NCI-H510A (cell line): ENCODE measurements at places on chromosomes 16 and 17.
A peak's percentile ranks its signal among the peaks of the same experiment; 100 is the strongest.

DNA sequence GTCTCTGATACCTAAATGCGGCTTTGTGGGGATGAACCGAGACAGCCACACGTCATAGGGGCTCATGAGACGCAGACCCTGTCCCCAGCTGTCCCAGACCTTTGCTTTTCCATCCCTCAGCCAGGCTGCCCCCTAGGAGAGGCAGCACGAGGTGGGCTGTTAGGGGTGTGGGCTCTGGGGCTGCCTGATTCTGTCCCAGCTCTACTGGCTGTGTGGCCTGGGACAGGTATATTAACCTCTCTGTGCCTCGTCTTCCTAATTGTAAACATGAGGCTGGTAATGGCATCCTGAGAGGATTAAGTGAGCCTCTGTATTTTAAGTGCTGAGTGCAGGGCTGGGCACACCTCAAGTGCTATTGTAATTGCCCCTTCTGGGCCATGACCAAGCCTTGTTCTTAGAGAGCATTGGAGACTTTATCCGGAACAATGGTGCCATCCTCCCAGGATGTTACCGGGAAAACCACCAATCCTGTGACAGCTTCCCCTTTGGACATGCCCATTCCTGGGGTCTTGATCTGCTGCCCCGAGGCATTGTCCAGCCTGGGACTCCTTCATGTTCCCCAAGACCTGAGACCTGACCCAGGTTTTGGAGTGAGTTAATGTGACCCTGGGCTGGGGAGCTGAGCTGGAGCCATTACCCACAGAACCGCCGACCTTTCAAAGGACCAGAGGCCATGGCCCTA, 5.1 kb downstream of the ADGRG1 start:
- DNase-seq, result no peak

DNA sequence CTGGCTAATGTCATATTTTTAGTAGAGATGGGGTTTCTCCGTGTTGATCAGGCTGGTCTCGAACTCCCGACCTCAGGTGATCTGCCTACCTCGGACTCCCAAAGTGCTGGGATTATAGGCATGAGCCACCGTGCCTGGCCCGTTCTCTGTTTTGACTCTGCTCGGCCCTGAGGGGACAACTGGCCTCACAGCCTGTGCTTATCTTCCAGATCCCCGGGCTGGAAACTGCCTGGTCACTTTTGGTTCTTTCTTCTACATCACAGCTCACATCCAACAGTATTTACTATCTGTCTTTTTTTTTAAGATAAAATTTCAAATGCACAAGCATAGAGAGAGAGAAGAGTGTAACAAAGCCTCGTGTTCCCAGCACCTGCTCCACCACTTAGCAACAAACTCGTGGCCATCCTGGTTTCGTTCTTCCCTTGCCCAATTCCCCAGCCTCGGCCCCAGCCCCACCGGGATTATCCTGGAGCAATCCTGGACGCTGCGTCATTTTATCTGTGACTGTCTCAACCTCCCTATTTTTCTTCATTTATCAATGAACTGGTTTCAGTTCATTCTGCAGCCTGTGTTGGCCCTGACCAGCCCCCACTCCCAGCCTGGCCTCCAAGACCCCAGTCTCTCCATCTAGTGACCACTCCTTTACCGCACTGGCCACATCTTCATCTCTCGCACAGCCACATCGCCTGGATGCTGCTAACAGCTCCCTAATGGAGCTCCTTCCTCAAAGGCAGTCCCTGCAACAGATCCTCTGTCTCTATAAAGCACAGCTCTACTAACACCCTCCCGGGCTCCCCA, 21.1 kb downstream of the PIMREG start:
- no peak for DNase-seq

GRCh38 chr16:11010575-11011221, 66.3 kb downstream of the CLEC16A start:
- no peak for DNase-seq

DNA sequence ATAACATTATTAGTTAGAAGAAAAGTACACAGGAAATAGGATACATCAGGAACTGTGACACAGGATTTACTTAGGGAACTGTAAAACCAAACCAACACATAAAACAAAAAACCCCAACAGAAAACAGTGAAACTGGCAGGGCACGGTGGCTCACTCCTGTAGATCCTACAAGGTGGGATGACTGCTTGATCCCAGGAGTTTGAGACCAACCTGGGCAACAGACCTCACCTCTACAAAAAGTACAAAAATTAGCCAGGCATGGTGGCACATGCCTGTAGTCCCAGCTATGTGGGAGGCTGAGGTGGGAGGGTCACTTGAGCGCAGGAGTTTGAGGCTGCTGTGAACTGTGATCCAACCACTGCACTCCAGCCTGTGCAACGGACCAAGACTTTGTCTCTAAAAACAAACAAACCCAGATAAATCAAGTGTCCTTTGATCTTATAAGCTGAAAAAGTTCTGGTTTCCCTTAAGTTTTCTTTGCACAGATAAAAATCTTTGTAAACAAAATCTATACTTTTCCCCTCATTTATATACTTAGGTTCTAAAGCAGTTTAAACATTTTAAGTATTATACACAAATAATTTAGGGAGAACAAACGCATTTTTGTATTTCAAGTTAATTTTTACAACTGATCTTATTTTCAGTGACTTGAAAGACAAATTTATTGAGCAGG, 111.5 kb upstream of the TOB1 start:
- no peak for DNase-seq

DNA sequence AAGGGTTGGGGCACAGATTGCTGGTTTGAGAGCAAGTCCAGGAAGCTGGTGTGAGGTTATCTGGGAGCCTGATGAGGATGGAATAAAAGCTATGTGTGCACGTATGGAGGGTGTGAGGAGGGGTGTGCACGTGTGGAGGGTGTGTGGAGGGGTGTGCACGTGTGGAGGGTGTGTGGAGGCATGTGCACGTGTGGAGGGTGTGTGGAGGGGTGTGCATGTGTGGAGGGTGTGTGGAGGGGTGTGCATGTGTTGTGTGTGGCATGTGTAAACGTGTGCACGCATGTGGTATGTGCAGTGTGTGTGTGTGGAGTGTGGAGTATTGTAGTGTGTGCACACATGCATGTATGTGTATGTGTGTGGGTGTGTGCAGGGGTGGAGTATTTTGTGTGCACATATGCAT, 19.2 kb downstream of the RBFOX3 start:
- DNase-seq, result no peak

- no peak for DNase-seq
Observed at GRCh38 chr17:36105781-36106492, 2.3 kb downstream of the CCL4 start.

DNA sequence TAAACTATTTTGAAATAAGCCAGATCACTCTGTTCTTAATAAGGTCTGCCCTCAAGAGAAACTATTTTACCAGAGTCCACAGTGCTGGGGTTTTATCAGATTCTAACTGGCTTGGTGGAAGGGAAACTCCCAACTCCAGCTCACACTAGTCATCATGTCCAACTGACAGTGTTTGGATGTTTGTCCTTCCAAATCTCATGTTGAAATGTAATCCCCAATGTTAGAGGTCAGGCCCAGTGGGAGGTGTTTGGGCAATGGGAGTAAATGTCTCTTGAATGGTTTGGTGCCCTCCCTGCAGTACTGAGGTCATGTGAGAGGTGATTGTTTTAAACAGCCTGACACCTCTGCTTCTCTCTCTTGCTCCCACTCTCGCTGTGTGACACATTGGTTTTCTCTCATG, 1301.0 kb upstream of the CDH8 start:
- no peak for DNase-seq

DNA sequence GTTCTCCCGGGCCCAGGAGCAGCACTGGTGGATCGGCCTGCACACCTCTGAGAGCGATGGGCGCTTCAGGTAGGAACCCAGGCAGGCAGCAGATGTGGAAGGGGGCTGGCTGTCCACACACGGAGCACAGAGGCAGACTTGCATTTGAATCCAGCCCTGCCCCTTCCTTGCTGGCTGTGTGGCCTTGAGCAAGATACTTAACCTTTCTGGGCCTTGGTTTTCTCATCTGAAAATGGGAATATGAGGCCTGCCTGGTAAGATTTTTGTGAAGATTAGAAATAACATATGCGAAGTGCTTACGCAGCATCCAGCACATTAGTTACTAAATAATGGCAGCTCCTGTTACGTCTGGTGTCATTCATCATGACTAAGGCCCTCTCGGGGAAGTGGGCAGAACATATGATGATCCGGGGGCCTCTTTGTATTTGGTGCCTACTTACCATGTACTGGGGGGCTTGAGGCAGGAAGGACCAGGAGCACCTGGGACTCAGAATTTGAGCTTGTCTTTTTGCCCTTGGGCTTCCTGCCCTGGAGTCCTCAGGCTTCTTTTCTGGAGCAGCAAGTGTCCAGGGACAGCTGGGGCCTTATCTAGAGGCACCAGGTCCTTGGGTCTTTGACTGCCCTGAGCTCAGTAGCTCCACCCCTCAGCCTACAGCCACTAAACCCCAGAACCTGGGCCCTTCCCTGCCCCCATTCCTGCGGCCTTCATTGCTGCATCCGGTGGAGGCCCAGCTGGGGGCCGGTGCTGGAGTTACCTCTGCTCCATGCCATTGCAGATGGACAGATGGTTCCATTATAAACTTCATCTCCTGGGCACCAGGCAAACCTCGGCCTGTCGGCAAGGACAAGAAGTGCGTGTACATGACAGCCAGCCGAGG, 53.8 kb downstream of the MRC2 start:
- DNase-seq, result no peak

DNA sequence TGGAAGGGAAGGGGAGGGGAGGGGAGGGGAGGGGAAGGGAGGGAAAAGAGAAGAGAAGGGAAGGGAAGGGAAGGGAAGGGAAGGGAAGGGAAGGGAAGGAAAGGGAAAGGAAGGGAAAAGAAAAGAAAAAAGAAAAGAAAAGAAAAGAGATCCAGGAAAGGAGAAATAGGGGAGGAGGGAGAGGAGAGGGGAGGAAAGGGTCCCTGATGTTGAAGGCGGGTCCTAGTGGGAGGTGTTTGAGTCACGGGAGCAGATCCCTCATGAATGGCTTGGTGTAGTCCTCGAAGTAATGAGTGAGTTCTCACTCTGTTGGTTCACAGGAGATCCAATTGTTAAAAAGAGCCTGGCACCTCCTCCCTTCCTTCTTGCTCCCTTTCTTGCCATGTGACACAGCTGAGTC, 6.9 kb upstream of the USP31 start:
- no peak for DNase-seq

DNA sequence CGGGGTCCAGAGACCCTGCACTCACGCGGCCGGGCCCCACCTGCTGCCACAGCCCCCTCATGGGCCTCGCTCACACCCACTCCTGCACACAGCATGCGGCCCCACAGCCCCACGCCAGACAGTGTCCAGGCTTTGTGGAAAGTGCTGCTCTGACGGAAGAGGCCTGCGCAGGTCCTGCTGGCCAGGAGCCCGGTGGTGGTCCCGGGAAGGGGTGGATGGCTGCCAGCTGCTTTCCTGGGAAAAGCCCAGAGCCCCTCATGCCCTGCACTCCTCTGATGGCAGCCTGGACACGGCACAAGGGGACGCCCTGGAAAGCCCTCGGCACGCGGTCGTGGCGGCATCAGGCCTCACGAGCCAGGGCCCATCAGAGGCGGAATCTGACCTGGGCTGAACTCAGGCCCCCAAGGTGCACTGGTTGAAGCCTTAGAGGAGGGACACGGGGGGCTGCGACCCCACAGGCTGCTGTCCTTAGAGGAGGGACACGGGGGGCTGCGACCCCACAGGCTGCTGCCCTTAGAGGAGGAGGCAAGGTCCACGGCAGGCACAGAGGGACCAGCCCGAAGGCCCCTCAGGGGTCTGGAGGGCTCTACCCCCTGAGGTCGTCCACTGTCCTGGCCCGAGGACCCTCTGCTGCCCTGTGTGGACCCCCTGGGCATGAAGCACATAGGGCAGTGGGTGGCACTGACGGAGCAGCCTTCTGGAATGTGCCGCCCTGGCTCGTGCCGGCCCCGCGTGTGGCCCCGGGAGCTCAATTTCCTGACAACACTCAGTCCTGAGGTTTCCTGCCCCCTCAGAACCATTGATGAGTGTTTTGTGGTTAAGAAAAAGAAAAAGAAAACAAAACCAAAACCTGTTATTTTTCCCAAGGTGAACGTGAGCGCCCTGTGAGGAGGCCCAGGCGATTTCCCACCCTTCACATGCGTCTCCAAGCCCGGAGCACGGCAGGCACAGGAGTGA, 22.1 kb downstream of the SOX8 start:
- no peak for DNase-seq

- no peak for DNase-seq
Observed at GRCh38 chr17:72193391-72194106, 72.7 kb downstream of the SOX9 start.

GRCh38 chr17:10327640-10328039, 45.2 kb downstream of the MYH13 start:
- no peak for DNase-seq

DNA sequence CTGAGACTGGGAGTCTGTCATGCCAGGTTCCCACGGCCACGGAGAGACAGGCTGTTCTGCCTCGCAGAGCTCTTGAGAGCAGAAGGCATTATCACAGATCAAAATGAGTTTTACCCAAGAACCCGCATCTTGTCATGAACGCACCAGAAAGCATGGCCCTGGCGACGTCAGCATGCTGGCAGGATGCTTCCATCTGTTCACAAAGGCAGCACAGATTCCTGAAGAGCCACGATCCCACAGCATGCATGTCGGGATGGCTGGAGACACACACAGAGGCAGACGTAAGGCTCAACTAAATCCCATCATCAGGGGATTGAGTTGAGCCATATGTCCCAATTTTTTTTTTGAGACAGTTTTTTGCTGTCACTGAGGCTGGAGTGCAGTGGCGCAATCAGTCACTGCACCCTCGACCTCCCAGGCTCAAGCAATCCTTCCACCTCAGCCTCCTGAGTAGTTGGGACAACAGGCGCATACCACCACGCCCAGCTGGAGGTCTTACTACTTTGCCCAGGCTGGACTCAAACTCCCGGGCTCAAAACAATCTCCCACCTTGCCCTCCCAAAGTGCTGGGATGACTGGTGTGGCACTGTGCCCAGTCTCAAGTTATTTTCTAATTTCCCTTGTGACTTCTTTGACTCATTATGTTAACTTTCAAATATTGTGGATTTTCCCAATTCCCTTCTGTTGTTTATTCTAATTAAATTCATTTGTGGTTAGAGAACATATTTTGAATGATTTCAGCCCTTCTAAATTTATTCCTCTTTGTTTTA, 11.1 kb downstream of the FANCA start:
- DNase-seq, result no peak

GRCh38 chr16:3012246-3012645, 477 bp upstream of the CLDN9 start:
- peak; percentile 64 for DNase-seq

- no peak for DNase-seq
Observed at GRCh38 chr16:16118337-16118736, 105.0 kb downstream of the ABCC6 start.

DNA sequence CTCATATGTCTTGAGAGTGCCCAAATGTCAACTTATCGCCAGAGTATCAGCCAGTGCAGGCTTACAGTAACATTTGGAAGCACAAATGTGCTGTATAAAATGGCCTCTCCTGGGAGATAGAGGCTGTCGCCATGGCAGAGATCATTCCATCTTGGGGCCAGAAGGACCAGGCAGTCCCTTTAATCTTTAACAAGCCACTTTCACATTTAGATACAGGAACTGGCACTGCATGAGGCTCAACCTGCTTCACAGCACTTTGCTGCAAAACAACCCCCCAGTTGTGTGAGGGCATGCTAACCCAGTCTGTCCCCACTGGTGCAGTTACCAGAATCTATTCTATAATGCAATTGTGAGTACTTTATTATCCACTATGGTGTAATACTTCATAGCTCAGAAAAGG, 4.7 kb upstream of the RFFL start:
- no peak for DNase-seq
